ENCODE measurements at places on chromosomes 2 and 18.

DNA sequence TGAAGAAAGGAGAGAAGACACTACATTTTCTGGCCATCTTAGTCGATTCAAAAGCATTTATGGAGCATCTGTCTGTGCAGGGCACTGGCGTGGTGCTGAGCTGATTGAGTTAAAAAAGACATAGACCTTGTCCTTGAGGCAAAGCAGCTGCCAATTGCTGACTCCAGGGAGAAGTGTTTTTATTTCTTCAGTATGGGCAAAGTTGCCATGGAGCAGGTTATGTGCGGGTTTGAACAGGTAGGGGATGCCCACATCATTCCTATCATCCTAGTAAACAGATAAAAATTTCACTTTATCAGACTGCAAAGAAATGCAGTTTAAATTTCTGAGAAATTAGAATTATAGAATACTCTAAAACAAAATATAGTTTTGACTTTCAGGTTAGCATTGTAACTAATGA, 125.8 kb downstream of the NUP35 start:
- no peak for DNase-seq

- no peak for DNase-seq
These were observed 15.0 kb downstream of the RAB27B start for GRCh38 chr18:54843314-54843713.

- no peak for DNase-seq
These were observed 111.9 kb upstream of the UGP2 start for GRCh38 chr2:63729831-63730230.

- no peak for DNase-seq
These were observed 36.5 kb downstream of the DTNA start for GRCh38 chr18:34746614-34747013.

- no peak for DNase-seq
These were observed 41.8 kb downstream of the TGFBRAP1 start for GRCh38 chr2:105287692-105288091.

DNA sequence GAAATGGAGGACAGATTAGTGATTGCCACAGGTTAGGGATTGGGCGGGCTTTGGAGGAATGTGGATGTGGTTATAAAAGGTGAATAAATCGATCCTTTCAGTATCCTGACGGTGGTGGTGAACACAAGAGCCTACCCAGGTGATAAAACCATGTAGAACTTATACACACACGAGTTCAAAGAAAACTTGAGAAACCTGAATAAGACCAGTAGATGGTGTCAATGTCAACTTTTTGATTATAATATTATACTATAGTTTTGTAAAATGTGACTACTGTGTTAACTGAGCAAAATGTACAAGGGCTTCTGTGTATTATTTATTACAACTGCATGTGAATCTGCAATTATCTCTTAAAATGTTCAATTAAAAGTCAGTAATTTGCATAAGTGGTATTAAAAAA, 136.3 kb downstream of the ERBB4 start:
- DNase-seq, result no peak

- DNase-seq, result no peak
These were observed 27.4 kb upstream of the C2orf69 start for GRCh38 chr2:199883474-199884212.

- DNase-seq, result peak; percentile 61
These were observed 102.3 kb upstream of the SMAD7 start for GRCh38 chr18:49052891-49053644.

GRCh38 chr18:44537526-44537925, 143.2 kb upstream of the SETBP1 start:
- DNase-seq, result no peak

DNA sequence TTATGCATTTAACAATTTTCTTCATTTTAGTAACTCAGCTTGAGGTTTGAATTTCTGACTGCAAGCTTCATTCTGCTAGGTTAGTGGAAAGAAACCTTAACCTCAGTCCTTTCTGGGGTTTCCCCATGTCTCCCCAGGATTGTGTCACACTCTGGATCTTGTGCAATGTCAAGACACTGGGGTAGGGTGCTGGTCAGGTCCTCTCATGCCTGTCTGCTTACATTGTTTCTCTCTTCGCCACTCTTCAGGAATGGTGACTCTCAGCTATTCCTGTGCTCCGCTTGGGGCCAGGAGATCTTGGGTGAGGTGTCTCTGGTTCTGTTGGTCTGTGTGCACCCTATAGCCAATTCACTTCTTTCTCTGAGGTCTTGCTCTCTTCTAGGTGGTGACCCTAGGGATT, 23.9 kb downstream of the CTLA4 start:
- DNase-seq, result no peak

DNA sequence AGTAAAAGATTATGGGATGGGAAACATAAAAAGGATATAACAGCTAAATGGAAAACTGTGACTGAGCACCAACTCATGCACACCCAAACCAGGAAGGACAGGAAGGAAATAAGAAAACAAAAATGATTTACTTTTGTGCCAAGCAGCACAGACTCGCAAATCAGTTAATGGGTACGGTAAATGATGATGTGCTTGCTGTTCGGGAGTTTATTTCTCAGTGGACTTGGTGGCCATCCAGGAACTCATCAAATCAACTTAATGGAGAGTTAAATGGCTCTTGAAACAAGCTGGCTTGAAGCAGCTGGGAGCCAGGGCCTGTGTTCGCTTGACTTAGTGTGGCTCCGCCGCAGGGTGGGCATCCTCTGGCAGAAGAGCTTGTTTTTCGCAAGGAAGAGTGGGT, 36.2 kb downstream of the MTCL1 start:
- no peak for DNase-seq

DNA sequence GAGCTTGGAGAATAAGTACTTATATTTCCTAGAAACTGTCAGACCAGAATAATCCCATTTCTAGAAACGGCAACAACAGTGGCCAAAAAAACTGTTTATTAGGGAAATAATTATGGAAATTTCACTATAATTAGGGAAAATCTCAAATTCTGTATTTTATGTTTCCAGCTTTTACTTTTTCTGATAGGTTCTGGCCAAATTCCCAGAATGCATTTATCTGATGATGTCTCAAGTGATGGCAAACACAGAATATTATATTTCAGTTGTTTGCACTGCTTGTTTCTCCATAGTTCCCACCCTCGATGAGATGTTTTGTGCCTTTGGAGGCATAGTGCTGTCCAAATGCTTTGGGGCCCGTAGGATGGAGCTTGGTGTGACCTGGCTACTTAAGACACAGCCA, 66.9 kb downstream of the AFF3 start:
- no peak for DNase-seq

DNA sequence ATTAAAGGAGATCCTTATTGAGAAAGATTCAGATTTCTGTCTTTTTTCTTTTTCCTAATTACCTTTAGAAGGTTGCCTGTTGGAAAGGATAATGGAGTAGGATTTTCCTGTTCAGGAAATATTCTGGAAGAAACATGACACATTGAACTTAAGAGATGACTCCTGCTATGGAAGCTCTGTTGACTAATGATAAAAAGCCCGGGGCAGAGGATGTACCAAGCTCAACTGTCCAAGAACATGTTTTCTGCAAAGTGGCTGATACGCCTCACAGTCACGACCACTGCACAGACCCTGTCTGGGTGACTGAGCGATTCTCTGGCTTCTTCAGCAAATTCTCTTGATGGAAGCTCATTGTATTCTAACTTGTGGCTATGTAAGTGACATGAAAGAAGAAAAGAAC, 86.2 kb upstream of the THOC1 start:
- no peak for DNase-seq

DNA sequence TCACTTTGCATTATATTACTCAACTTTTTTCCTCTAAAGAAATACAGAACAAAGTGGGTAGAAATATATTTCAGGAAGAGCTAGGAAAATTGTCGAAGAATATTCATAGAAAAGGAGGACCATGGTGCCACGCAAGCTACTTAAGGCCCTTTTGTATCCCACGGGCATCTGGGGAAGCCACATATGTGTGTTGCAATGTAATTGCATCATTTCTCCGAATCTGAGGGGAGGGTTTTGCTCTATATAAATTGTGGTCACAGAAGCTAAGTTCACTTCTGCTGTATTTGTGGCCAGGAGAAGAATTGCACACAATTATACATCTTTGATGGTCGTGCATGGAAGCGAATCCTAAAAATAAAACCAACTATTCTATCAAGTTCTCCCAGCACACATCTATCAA, 360.3 kb downstream of the IRS1 start:
- no peak for DNase-seq

GRCh38 chr2:241978670-241979069, 109.1 kb downstream of the RTP5 start:
- DNase-seq, result no peak

GRCh38 chr2:145861940-145862339, 1342.0 kb upstream of the ZEB2 start:
- DNase-seq, result no peak

GRCh38 chr18:32368170-32368569, 102.5 kb downstream of the GAREM1 start:
- DNase-seq, result no peak

GRCh38 chr2:202140522-202141252, 67.6 kb downstream of the KIAA2012 start:
- no peak for DNase-seq

- DNase-seq, result no peak
These were observed 24.0 kb upstream of the GLI2 start for GRCh38 chr2:120711694-120712093.

DNA sequence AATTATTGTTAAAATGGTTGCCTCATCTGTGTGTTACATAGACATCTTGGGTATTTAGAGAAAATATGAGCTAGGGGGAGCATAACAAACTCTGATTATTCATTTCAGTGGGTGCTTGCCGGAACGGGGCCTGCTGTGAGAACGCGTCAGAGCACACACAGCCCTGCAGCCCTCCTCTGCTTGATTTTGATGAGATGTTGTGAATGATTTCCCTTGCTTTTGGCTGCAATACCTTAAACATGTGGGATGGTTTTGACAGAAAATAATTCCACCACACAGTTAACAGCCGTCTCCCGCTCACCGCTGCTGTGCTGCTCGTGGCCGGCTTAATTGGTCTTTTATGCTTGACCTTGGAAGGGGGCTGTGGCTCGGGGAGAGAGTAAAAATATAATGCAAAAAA, 49.9 kb upstream of the TXNDC2 start:
- no peak for DNase-seq

DNA sequence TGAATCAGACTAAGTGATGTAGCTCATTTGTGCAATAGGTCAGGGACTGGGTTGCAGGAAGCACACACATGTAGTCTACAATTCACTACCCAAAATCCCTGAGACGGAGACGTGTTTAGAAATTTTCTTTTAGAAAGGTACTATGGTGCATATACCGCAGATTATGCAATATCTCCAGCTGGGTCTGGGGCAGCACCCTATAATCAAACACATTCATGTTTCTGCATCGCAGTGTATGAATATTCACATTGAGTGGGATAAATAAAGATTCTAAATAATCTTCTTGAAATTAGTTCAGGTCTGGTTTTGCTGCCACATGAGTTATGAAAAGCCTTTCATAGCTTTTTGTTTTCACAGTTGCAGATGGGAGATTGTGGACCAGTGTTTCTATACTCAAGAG, 395.7 kb upstream of the FANCL start:
- DNase-seq, result no peak

GRCh38 chr2:219444566-219445091, 10.0 kb downstream of the SPEG start:
- no peak for DNase-seq

GRCh38 chr18:14927701-14928100, 179.7 kb downstream of the ANKRD30B start:
- DNase-seq, result no peak

DNA sequence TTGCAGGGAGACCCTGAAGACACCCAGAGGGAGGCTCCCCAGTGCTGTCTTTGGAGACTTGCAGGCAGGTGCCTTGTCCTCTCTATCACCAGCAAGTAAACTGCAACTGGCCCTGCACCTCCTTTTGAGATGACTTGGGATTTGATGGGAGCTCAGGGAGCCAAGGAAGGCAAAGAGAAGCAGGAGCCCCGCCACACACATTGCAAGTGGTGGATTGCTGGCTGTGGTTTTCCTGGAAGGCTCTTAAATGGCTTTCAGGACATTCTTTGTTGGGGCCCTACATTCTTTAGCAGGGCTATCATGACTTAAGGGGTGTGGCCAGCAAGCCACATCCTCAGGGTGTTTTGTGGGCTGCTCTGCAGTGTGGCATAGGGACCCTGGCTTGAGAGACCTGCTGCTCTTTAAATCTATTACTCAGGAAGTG, 39.9 kb upstream of the CDC42EP3 start:
- DNase-seq, result no peak

DNA sequence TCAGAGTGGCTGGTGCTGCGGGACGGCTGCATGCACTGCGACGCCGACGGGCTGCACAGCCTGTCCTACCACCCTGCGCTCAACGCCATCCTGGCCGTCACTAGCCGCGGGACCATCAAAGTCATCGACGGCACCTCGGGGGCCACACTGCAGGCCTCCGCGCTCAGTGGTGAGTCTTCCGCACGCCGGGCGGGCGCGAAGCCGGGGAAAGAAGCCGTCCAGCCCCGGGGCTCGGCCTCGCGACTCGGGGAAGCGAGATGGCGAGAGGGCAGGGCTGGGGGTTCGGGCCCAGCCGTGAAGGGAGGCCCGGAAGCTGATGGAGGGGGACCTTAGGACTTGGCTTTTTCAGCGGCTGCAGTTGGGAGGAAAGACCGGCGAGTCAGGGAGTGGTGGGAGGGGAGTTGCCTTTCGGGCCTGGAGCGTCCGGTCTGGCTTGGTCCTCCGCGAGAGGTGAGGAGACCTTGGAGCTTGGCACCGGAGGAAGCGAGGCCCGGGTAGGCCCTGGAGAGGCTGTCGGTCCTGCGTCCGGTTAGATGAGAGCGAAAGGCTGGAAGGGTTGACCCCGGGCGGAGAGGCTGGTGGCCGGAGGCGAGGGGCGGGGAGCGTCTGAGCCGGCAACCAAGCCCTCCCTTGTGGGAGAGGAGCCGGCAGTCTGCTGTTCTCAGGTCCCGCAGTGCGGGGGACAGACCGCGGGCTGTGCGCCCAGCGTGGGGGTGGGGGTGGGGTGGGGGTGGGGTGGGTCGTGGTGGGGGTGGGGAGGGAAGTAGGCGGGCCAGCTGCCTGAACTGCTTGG, 691 bp downstream of the BIRC6 start:
- no peak for DNase-seq

DNA sequence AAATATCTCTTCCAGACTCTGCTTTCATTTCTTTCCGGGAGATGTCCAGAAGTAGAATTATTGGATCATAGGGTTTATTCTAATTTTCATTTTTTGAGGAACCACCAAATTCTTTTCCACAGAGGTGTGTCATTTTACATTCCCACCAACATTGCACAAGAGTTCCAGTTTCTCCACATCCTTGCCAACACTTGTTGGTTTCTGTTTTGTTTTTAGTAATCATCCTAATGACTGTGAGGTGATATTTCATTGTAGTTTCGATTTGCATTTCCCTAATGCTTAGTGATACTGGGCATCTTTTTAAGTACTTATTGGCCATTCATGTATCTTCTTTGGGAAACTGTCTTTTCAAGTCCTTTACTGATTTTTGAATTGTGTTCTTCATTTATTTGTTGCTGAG, 513.1 kb downstream of the PARD3B start:
- DNase-seq, result no peak

GRCh38 chr2:12918138-12918834, 201.6 kb downstream of the TRIB2 start:
- DNase-seq, result no peak

Measured in T-helper 2 cell (primary cell).